ENCODE measurements at places on chromosomes 5 and 9. TPM values are rescaled to one million over a fixed set of nuclear protein-coding genes. Genes with fewer than 3 reads are reported as not detected.

DNA sequence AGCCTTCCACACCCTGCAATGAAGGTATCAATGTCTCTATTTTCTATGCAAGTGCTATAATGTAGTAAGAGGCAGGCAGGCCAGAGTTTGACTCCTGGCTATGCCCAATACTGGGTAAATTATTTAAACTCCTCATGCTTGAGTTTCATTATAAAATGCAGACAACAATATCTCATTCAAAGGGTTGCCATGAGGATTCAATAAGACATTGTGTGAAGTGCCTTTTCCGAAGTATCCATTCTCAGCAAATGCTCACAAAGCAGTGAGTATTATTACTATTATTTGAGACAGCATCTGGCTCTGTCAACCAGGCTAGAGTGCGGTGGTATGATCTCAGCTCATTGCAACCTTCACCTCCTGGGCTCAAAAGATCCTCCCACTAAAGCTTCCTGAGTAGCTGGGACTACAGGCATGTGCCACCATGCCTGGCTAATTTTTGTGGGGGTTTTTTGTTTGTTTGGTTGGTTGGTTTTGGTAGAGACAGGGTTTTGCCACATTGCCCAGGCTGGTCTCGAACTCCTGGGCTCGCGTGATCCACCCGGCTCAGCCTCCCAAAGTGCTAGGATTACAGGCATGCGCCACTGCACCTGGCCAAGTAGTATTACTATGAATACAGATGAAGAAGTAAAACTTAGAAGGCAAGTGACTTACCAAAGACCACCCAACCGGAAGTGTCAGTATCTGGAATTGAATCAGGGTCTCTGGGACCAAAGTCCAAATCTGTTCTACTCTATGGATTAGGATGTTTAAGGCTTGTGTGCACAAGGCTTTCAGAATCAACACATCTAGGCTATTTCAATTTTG lies 18.8 kb downstream of the ADAM19 start:
- DNase-seq: no peak

Gene CDH12
- total RNA-seq: not detected

DNA sequence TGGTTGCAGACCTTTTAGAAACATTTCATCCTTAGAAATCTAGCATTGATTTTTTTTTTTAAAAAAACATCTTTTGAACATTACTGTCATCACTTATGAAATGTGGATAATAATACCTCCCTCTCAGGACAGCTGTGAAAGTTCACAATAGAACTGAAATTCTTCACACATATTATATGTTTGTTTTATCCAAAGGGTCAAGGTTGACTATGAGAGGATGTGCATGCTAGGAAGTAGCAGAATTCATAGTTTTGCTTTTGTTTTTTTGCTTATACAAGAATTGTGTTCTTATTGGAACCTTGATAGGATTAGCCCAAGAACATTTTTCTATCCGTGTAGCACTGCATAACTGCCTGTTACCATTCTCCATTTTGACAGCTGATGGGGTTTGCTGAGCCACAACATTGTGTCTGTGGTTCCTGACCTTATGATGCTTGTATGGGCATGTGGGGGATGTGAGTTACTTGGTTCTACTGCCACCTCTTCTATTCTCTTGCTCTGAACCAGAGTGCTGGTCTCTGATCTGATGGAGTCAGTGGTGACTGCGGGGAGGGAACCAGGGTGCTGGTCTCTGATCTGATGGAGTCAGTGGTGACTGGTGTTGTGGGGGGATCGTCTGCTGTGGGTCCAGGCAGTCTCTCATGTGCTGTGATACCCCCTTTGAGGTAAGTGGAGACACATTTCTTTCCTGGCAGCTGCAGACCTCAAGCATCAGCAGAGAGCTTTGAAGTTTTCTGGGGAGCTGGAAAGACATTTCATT lies 27.1 kb upstream of the ACTBL2 start:
- DNase-seq: no peak

Gene CDH18
- not detected for total RNA-seq

Gene MUSK
- total RNA-seq: 0.37 TPM

DNA sequence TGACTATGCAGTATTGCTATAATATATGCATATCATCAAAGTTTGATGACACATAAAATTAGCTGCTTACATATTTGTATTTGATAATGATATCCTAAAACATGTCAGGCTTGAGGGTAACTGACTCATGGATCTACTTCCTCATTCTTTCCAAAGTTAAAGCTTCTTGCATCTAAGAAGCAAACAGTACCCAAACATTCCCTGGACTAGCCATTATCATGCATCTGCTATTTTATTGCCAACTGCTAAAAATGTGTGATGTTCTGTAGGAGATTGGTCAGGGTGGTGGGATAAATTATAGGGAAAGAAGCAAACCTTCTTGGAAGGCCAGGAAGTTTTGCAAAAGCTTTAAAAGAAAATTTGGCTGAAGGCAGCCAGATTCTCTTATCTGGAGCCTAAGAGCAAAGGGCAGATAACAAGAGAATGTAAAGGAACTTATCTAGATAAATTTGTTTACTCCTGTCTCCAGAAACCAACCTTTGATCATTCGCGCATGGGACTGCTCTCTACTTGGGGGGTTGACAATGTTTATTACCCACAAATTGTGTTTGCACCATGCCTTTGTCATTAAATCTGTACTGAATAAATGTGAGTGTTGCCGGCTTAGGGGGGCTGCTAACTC lies 604.1 kb upstream of the TLE4 start:
- no peak for DNase-seq

DNA sequence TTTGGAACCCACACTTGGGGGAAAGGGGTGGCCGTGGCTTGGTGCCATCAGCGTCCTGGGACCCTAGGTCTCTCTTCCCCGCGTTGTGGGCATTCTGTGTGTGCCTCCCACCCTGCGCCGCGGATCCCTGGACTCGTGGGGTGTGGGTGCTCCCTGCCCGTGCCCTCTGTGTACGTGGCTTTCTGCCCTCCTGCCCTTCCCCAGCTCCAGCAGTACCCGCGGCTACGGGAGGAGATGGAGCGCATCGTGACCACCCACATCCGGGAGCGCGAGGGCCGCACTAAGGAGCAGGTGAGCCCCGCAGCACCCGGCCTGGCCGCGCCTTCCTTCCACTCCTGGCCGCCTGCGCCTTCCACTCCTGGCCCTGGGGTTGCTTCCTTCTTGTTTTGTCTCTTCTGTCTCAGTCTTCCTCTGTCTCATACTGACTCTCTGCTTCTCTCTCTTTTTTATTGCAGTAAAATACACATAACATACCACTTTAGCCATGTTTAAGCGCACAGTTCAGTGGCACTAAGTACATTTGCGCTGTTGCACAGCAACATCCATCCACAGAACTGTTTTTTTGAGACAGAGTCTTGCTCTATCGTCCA lies 30.7 kb downstream of the DNM1 start:
- DNase-seq: no peak

GRCh38 chr5:138177941-138178515 lies 402 bp downstream of the BRD8 start:
- DNase-seq: no peak

DNA sequence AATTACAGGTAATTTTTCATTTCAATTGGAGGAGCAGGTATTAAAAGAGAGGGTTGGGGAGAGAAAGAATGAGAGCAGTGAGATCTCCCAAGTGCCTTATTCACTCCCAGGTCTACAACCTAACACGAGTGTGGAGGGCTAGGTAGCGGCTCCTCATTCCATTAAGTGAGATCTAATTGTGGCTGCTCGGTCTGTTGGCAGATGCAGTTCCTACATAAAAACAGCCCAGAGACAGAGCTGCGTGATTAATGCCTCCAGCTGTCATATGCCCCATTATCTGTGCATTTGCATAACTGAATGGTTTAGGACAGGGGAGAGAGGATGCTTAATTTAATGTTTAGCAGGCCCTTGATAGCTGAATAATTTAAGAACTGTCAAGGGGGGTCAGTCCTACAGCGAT lies 100.5 kb downstream of the PSAT1 start:
- DNase-seq: no peak

GRCh38 chr9:120736881-120737280 lies 22.6 kb upstream of the MEGF9 start:
- no peak for DNase-seq

DNA sequence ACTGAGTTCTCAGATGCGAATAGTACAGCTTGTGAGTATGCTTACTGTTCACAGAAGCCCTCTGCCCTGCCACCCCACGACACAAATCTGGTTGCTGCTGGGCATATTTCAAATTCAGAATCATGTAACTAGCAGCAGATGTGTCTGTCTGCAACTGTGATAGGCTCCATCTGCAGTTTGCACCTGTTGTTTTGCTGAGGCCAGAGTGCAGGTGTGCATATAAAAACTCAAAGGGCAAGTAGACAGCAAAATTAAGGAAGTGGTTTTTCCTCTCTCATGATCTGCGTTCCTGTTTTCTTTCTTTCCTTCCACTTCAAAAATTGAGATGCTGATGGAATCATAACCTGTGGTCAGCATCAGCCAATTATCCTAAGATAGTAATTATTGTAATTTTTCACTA lies 1000.5 kb downstream of the PTPRD start:
- no peak for DNase-seq

Gene TNIP1
- 96.7 TPM for total RNA-seq

Gene SPINK6
- not detected for total RNA-seq

DNA sequence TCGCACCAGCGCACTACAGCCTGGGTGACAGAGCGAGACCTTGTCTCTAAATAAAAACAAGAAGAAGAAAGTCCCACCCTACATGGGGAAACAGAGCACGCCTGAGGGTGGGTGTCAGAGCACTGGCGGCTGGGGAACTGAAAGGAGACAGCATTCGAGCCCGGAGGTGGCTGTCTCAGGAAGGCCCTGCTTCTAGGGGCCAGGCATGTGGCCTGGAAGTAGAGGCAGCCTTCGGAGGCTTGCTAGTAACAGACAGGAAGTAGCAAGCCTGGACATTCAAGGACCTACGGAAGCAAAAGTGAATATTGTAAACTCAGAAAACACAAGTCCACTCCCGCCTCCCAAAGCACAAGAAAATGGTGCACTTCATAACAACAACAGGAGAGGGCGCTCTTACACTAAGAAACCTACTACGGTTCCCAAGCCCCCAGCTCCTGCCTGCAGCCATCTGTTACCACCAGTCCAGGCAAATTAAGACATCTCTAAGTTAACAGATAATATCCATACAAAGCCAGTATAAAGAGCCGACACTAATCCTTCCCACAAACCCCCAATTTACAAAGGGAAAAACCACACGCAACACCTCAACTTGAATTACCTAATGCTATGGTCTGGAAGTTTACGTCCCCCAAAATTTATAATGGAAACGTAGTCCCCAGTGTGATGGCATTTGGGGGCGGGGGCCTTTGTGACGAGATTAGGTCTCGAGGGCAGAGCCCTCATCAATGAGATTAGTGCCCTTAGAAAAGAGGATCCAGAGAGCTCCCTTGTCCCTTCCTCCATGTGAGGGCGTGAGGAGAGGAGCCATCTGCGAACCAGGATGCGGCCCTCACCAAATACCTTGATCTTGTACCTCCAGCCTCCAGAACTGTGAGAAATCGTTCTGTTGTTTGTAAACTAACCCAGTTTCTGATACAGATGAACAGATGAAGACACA lies 7.7 kb downstream of the RASGEF1C start:
- no peak for DNase-seq

- no peak for DNase-seq
Measured at GRCh38 chr5:9445826-9446388, 100.0 kb downstream of the SEMA5A start.

Gene MELK
- 0.56 TPM for total RNA-seq

DNA sequence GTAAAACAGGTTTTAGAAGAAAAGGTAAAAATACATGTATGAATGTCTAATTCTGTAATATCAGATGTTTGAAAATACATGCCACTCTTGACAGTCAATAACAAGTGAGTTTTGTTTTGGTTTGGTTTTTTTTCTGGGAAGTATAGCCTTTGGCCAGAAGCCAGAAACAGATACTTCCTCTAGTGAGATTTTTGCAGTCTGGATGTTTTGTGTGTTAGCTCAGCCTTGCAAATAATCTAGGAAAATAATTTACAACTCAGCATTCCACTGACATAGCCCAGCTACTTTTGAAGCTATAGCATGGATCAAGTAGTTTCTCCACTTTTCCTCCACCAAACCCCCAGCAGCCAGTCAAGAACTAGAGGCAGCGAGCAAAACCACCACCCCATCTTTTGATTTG lies 56.7 kb downstream of the SLC1A1 start:
- no peak for DNase-seq

Gene CXXC5
- total RNA-seq: 27.3 TPM

- no peak for DNase-seq
Measured at GRCh38 chr9:98656511-98656910, 52.2 kb downstream of the GABBR2 start.

DNA sequence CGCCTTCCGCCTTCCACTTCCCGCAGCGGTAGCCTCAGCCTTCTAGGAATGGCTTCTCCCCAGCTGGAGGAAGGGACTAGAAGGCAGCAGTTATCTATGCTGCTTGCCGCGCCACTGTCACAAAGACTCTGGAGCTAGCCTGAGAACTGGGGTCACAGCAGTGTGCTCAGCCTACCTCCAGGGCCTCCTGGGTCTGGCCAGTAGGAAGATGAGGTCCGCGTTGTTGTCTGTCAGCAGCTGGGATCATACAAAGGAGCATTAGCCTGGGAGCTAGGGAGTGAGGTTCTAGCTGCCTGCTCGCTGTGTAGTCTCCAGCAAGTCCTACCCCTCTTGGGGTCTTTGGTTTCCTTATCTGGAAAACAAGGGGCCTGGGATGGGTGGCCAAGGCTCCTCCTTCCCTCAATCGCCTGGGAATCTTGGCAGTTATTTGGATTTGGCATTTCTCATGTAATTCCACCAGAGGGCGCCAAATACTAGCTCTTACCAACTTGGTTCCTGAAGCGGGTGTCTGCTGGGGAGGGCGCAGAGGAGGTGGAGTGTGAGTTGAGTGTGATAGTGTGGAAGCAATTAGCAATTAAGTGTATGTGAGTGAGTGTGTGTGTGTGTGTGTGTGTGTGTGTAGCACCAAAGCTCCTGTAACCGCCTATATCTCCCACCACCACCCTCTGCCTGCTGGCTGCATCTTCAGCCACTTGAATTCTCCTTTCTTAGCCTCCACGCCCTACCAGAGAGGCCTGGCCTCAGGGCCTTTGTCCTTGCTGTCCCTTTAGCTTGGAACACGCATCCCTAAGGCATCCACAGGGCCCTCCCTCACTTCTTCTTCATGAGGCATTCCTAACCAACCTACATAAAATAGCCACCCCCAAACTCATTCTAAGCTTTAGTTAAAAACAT lies 97.1 kb downstream of the ENTREP1 start:
- DNase-seq: no peak

DNA sequence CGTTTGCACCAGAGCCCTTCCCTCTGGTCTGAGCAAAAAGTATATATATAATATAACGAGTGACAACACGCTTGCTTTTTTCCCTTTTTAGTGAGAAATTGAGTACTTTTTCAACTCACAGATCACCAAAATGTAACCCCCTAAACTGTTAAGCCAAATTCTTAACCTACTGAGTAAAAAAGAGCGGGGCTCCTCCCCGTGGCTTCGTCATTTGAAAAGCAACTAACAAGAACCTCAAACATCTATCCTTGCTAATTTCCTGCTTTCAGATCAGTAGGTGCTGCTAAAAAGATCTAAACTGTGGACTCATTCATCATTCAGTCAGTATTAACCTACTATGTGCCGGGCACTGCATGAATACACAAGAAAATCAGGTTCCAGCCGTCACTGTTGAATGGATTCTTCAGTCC lies 1.0 kb upstream of the PTBP3 start:
- DNase-seq: no peak
